Brain microvascular endothelial cell (primary cell): ENCODE measurements at places on chromosomes 12 and 14.

- DNase-seq, result no peak
Measured at GRCh38 chr12:10503460-10503859, 2.2 kb upstream of the EIF2S3B start.

- DNase-seq, result peak; percentile 16
Measured at GRCh38 chr14:104436047-104436591, 143.4 kb upstream of the C14orf180 start.

DNA sequence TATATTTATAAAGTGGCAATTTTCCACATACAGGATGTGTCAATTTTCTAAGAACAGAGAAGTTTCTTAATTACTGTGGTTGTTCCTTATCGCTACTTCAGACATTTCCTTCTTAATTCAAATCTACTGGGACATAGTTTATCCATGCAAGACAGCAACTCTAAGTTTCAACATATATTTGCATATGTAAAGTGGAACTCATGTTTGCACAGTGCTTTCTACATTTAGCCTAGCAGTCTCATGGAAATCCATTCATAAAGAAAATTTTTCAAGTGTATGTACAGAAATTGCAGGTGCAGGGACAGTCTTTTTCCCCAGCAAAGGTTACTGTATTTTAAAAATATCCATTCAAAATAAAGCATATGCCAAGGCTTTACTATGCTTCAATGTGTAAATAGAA, 956.7 kb upstream of the SEL1L start:
- no peak for DNase-seq

GRCh38 chr12:71838676-71839075, 883 bp upstream of the TBC1D15 start:
- no peak for DNase-seq

DNA sequence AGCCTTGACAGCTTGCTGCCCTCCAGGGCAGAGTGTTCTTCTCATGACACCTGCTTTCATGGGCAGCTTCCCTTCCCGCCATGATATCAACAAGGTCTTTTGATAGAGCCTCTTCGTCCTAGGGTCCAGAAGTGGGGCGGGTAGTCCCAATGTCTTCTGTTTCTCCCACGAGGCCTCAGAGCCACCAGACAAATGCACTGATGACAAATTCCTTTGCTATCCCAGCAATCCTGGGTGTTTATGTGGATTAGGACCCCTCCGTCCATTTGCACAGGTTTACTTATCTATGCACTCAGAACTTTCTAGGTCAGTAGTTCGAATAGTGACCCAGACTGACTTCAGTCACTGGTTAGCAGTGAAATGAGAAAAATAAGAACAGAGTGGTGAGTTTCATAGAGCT, 52.6 kb upstream of the PRMT8 start:
- no peak for DNase-seq

DNA sequence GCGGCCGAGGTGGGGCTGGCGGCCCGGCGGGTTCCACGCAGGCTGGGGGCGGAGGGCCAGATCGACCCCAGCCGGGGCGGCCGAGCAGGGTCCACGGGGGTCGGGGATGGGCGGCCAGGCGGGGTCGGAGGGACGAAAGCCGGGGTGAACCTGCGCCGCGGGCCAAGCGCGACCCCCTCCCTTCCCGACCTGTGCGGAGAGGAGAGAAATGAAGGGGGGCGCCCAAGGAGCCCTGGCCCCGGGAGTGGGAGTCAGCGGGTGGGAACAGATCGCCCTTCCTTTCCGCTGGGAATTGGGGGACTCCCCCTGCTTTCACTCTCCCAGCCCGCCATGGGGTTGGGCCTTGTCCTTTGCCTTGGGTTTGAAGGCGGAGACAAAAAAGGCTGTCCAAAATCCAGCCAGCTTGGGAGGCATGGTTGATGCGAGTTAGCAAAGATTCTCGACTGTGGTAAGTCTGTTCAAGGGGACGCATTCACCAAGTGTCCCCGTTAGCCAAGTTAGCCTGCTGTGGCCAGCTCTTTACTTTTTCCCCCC, 559 bp upstream of the CKAP4 start:
- peak; percentile 71 for DNase-seq

DNA sequence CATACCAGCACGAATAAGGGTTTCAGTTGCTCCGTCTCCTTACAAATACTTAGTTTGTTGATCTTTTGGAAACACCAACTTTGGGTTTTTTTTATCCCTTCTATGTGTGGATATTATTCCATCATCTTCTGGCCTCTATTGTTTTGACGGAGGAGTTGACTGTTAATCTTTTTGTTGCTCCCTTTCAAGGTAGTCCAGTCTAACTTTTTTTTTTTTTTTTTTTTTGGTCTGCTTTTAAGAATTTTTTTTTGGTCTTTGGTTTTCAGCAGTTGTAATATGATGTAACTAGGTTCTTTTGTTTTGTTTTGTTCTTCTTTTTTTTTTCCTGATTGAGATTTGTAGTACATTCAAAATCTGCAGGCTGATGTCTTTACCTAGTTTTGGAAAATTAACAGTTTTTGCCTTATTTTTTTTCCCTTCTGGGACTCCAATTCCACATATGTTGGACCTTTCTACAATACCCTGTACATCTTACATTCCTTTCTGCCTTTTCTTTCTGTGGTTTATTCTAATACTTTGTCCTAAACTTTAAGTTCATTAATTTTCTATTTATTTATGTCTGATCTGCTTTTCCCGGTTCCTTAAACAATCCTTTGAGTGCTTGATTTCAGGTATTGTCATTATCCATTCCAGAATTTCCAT, 54.9 kb downstream of the DNAH10 start:
- DNase-seq, result no peak
